ENCODE measurements at places on chromosomes 5 and 9.

GRCh38 chr9:69658987-69659675 lies 13.0 kb downstream of the APBA1 start:
- no peak for DNase-seq

GRCh38 chr5:53601570-53601969 lies 41.1 kb downstream of the NDUFS4 start:
- no peak for DNase-seq

- no peak for DNase-seq
These were observed 109.6 kb downstream of the ADAMTS2 start for GRCh38 chr5:179235416-179236400.

DNA sequence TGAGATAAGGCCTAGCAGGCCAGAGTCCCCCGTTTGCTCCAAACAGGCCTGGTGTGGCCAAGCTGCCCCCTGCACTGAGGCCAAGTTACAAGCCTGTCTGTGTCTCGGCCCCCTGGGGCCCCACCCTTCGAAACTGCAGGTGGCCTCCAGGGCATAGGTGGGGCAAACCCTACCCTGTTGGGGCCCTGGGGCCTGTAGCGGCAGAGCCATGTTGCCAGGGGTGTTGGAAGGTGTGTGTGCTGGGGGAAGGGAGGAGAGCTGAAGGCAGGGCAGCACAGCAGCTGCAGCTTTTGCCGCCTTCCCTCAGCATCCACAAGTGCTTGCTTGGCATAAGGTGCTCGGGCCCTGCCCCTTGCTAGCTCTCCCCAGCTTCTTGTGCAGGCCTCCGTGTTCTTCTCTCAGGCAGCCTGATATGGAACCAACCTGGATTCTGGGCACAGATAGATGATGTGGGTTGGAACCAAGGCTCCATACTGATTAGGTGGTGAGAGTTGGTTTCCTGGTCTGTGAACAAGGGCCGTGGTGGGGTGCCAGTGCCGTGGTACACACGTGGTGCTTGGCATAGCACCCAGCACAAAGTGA lies 12.7 kb downstream of the IRF1 start:
- DNase-seq, result no peak

GRCh38 chr5:170491479-170491878 lies 12.3 kb upstream of the KCNIP1 start:
- DNase-seq, result no peak
